ENCODE measurements at places on chromosomes 16 and 17.

DNA sequence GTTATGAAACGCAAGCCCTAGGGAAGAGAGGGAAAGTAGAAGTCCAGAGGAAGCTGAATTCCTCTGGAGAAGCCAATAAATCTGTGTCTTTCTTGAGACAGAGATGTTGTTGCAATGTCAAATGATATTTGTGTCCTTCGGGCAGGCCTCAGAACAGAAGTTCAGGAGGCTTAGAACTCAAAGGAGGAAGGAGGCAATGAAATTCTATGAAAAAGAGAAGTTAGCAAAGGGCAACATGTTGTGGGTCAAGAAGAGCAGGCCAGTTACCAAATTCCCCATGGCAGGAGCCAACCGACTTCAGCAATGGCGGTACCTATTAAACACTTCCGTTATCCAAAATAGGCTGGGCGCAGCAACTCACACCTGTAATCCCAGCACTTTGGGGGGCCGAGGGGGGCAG is 109.0 kb upstream of the DHX40 start:
- no peak for DNase-seq

DNA sequence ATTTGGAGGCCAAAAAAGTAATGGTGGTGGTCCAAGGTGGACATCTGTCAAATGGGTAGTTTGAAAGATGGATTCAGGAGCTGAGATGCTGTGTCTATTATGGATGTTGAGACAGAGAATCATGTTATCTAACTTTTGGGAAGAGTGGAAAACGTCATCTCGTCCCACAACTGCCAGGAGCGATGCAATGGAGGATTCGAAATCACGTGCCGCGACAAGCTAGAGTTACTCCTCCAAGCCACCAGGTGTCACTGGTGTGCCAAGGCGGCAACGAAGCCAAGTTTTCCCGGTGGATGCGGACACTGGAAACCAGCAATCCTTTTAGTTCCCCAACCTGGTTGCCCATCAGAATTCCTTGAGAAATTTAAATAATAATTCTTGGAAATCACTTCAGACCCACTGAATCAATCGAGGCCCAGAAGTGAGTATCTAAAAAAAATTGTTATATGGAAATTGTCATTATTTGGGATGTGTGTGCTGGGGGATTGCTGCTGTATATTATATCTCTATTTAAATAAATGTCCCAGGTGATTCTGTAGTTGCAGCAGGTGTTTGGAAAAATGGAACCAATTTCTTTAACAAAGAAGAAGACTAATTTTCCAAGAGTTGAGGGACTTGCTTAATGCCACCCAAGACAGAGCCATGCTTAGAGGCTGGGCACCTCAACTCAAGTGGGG is 206.1 kb downstream of the HAPSTR1 start:
- DNase-seq: no peak

DNA sequence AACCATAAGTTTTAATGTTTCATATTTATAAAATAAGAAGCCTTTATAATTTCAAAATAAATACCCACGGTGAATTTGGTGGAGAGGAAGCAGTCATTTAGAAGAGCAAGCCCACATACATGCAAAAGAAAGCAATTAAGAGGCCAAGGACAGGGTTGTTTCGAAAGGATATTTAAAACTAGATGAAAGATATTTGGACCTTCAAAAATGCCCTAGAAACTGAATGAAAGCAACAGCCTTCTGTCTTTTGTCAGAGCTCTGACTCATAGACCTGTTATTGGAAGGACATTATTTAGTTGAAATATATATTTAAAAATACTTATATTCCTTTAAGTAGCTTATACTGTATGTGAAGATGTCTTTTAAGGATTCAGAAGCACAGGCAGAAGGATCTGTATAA is 8.6 kb upstream of the METTL9 start:
- DNase-seq: no peak

DNA sequence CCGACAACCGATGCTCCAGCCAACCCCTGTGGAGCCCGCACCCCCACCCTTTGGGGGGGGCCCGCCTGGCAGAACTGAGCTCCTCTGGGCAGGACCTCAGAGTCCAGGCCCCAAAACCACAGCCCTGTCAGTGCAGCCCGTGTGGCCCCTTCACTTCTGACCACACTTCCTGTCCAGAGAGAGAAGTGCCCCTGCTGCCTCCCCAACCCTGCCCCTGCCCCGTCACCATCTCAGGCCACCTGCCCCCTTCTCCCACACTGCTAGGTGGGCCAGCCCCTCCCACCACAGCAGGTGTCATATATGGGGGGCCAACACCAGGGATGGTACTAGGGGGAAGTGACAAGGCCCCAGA is 17.9 kb downstream of the NGFR start:
- DNase-seq: no peak

DNA sequence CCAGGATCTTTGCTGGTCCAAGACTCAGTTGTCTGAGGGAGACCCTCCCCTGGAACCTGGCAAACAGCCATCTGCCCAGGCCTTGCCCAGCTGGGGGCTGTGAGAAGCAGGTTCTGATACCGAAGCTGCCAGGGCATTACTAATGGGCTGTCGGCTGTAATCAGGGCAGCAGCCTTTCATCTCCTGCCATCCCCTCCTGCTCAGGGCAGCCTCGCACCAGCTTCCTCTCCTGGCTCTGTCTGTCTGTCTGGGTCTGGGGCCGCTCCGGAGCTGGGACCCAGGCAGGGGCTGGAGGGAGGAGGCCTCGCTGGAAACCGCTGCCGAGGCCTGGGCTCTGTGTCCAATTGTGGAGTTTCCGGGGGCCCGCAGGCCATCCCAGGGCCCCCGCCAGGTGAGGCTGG is 21.6 kb upstream of the BRD7 start:
- DNase-seq: no peak

GRCh38 chr17:29129731-29130130 is 50.5 kb downstream of the MYO18A start:
- DNase-seq: no peak

DNA sequence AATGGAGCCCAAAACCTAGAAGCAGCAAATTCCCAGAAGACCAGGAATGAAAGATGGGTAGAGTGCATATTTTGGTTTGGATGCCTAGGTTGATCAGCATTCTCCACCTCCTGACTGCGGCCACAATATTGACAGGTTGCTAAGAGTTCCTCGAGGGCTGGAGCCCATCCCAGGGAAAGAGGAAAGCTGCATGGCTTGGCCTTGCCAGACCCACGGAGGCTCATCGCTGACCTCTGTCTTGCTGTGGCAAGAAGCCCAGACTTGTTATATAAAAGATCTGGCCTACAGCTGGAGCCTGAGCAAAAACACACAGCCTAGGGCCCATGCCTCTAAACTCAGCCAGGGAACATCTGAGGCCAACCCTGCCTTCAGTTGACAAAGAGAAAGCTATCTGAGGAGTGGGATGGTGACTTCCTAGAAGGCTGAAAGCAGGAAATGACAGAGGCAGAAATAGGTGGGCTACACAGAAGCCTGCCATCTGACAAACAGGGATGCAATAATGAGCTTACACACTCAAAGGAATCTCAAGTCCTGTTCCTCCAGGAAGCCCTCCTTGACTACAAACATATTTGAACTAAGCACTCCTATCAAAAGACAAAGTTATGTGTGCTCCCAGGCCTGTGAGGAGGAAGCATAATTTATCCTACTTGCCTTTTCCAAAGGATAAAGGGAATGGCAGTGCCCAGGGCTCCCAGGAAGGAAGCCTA is 22.5 kb upstream of the SLC35B1 start:
- DNase-seq: no peak

DNA sequence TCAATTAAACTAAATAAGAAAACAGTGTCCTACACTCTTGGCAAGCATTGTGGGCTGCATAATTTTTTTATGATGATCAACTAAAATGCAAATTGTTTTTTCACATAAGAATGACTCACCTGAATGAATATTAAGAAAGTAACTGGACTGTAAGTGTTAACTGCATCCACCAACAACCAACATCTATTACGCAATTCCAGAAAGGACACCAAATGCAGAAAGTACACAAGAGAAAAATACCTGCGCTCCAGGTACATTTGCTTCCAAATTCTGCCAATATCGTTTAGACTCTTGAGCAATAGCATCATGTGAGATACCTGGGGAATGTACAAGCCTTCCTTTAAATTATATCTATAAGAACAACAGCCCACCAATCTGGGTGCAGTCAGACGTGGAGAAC is 19.8 kb upstream of the TXNDC11 start:
- no peak for DNase-seq

- no peak for DNase-seq
Observed at GRCh38 chr17:45334701-45335677, 18.2 kb upstream of the MAP3K14 start.

DNA sequence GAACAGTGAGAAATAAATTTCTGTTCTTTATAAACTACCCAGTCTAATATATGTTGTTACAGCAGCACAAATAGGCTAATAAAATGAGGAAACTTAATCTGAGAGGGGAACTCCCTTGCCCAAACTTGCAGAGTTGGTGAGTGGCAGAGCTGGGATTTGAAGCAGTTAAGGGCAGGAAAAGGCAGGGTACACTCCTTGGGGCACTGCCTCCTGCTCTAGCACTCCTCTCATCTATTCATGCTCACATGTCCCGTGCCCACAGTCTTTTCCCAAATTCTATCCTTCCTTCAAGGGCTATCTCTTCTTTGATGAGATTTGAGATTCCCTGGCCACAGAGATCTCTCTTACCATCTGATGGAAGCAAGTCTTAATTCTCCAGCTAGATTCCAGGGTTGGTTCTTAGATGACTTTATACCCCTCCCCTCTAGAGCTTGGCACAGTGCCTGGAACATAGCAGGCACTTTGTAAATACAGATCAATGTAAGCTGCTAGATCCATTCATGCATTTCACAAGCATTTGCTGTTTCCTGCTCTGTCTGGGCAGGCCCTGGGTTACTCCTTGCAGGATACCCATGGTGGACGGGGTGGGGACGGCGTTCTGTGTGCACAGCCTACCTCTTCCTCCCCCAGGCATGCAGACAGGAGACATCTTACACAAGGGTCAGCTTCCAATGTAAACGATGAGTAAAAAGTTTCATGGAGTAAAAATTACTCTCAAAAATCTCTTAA is 39.2 kb upstream of the ABCC12 start:
- DNase-seq: no peak

DNA sequence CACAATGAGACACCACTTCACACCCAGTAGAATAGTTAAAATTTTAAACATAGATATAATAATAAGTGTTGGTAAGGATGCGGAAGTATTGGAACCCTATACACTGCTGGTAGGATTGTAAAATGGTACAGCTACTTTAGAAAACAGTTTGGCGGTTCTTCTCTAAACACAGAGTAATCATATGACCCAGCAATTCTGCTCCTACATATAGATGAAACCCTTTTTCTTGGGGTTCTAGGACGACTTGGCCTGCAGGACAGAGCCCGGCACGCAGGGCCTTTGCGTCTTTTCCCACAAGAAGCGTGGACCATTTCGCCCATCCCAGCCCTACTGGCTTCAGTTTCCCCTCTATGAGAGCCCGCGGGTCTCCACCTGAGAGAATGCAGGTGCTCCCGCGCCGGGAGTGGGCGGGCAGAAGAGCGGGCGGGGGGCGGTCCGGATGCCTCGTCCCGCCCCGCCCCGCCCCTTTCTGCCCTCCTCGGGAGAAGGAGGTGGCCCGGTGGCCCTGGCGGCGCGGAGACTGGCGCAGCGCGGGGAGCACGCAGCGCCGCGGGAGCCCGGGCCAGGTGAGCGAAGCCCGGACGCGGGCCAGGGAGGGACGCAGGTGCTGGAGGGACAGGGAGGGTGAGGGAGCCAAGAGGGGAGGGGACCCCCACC is at the start of gene SDR42E2:
TSS of gene SDR42E2 (plus strand) at position 508 of the 657 bp plus-strand sequence. CDS start 3,077 bp downstream, outside the sequence.
- DNase-seq: no peak

DNA sequence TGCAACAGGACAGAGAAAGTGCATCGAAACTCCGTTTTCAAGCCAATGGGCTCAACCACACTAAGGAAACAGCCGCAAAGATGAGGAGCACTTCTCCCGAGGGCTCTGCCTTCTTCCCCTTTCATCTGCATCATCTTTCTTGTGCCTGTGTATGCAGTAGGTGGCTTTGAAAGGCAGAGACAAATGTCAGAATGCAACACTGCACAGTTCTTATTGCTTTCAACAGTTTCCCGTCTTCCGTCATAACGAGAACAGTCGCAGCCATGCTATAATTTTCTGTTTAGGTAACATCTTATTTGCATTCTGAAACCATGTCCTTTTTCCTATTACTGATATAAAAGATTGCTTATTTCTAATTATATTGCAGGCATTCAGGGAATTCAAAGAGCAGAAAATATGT is 205.2 kb downstream of the SLC39A11 start:
- DNase-seq: no peak

DNA sequence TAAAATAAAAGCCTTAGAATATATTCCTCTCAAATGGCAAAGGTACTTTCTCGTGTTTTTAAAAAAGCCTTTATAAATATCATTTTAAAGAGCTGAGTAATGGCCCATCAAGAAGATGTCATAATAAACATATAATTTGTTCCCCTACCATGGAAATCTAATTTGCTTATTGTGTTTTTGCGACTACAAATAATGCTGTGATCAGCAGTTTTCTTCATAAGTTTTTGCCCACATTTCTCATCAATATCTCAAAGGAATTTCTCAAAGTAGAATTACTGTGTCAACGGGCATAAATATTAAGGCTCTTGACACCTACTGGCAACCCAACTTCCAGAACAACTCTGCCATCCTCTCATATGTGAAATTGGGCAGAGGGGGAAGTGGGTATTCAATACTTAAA is 17.5 kb downstream of the ZNF18 start:
- no peak for DNase-seq

GRCh38 chr16:48538746-48539484 is 71.1 kb downstream of the N4BP1 start:
- no peak for DNase-seq

Measured in cortex of kidney (tissue), 1 donor.